GM03348 (cell line): ENCODE measurements at places on chromosomes 2 and 18.

DNA sequence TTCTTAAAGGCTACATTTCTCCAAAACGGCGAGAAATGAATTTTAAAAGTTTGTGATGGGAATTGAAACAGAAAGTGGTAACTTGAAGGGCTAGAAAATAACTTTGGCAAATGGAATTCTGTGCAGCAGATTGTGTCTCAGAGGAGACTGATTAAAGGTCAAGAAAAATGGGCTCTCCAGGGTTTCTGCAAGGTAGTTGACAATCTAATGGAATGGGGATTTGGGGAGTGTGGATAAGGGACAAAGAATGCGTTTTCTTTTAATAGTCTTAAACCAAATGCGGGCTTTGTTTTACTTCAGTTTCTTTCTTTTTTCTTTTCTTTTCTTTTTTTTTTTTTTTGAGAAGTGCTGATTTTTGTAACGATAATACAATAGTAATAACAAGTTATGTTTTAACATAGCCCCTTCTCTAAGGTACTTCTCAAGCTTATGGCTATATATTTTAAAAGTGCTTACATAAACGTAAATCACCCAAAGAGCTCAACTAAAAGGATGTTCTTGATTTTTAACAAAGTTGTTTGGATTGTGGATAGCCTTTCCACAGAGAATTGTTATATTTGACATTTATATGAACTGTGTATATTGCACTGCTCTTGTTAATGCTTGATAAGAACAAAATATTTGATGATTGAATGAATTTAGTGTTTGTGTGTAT is 36.6 kb downstream of the CAMKMT start:
- DNase-seq: peak; percentile 3

DNA sequence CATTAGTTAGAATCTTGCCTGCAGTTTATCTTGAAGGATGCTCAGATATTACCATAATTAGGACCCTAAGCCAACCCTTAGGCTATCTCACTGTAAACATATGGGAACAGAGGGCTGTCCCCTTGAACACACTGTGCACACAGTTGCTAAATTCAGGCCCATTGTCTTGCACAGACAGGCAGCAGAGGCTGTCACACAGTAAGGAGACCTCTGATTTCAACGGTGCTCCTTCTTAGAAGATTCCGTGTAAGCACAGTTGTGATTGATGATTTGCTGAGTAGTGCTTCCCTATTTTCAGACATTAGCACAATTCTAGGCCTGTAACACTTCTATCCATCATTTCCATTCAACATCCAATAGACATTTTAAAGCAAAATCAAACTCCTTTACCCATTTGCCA is 108.0 kb downstream of the RNF152 start:
- DNase-seq: no peak

DNA sequence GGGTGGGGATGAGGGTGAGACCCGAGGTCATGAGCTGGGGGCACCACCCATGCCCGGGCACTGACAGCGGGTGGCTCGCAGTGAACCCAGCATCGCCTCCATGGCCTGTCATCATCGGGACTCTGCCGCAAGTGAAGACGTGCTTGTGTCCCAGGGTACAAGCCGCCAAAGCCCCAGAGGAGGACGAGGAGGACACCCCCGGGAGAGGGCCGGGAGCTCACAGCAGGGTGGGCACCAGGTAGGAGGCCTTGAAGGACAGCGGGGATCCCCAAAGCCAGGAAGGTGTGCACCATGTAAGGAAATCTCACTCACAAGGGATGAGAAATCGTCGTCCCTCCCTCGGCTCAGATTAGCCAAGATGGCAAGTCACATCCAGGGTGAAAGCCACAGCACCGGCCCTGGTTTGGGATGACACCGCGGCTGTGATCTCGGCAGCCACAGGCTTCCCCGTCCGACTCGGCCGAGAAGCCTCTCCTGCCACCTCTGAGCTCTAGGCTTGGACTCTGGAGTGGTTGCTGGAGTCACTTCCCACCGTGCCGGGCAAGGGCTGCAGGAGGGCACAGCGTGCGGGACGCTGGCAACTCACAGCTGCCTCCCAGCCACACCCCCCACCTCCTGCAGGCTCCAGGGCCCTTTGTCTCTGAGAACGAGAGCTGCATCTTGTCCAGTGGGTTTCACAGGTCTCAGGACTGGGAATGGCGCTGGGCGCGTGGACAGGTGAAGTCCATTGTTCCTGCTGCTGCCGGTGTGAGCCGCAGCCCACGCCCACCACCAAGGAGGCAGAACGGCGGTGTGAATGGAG is 81.6 kb upstream of the CTDP1 start:
- DNase-seq: no peak

DNA sequence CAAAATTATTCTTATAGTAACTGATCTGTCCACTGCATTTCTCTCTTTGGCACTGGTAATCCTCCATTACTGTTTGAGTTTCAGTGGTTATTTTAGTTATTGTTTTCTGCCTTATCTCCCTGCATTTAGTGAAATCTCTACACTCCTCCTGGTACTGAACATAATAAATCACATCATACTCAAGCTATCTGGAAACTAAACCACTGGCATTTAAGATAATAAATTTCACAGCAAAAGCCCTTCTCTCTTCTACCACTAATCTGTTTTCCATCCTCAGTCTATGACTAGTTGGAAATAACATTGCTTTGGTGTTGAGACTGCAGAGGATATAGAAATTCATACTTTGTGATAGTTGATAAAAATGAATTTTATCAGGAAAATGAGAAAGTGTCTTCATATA is 399.3 kb upstream of the FSHR start:
- DNase-seq: no peak

DNA sequence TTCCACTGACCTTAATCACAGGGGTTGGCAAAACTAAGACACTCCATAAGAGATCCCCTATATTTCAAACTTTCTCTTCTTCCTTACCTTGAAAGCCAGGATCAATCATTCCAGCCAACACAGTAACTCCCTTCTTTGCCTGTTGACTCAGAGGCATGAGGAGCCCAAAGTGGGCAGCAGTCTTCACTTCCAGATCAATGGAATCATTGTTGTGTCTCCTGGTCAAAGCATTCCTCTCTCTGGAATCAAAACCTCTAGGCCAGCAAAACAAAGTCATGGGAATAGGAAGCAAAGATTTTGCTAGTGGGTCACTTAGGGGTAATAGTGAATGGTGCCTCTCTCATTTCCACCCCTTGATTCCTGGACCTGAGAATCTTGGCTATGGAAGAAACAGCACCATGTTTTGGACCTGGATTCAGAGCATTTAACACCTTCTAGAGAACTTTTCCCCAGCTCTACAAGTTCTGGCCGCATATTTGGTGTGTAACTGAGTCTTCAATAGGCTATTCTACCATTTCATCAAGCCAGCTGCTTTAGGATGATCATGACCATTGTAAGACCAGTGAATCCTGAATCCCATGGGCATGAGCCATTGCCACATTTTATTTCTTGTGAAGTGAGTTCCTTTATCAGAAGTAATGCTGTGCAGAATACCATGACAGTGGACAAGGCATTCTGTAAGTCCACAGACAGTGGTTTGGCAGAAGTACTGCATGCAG is 65.7 kb upstream of the SERPINE2 start:
- no peak for DNase-seq

DNA sequence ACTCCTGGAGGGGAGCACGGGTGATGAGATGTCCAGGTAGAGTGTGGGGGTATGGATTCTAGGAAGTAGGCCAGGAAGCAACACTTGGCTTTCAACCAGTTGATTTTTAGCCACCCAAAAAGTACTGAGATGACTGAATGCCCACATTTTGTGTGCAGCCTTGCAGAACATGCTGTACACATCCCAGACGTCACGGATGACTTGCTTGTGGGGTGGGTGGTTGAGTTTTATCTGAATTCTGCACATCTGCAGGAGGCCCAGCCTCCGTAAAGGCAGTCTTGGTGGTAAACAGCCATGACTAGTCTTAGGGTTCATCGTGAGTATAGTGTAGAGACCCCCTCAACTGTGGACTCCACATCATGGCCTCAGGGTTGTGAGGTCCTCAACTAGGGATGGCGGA is 53.3 kb upstream of the CCDC195 start:
- no peak for DNase-seq

DNA sequence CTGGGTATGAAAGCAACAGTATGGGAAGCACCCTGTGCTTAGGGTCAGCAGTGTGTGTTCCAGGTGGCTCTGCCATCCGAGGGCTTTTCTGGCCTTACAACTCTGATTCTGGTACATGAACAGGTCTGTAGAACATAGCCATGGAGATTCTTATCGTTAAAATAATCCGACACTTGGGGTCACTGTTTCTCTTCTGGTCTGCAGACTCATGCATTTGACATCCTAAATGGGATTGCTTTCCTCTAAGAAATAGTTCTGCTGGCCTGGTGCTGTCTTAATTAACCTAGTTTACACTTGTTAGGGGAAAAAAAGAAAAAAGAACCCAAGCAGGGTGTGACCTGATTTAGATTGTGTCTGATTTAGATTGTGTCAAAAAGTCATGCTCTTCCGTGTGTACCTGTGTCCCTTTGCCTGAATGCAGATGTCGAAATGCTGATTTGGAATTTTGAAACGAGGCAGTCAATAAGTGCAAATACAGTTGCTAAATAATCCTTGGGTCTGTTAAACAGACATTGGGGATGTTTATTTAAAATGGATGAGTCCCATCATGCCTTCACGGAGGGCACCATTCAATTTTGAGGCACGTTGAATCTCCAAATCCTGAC is 59.6 kb downstream of the TRPM8 start:
- DNase-seq: peak; percentile 73

- DNase-seq: no peak
Measured at GRCh38 chr2:128444121-128444771, 125.6 kb upstream of the HS6ST1 start.

GRCh38 chr2:119387381-119388129 is 20.8 kb downstream of the DBI start:
- peak; percentile 85 for DNase-seq

GRCh38 chr18:75105551-75106254 is 103.2 kb downstream of the PTGR3 start:
- no peak for DNase-seq

DNA sequence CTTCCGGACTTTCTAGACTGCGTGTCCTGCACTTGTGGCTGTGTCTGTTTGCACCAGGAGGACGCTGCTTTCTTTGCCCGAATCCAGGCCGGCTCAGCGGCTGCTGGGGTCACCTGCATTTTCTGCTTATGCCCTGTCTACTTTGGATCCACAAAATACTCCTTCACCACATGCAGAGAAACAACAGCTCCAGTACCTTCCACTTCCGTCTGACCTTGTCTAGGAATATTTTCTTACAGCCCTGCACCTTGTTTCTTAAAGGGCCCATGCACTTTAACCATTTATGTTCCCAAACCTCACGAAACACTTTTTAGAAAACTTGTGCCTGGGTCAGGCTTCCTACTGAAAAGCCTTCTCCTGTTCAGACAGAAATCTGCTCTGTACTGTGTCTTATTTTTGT is 129.4 kb upstream of the NCK2 start:
- DNase-seq: no peak

GRCh38 chr2:195488567-195488966 is 168.5 kb upstream of the SLC39A10 start:
- DNase-seq: peak; percentile 8

DNA sequence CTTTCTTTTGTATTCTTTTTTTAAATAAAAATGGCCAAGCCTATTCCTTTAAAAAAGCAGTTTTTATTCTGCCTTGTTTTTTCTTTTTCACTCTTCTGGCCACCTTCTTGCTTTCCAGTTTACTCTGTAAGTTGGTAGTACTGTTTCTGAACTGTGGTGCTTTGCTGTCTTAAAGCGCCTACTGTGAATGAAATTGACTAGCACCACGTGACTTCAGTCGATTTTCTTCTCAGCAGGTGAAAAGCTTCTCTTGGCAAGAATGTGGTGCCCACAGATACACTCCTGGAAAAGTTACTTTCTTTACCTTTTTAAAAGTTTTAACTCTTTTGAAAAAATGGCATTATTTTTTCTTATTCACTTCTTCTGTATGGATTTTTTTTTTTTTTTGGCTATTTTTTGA is 32.4 kb downstream of the DYNC1I2 start:
- DNase-seq: no peak

GRCh38 chr2:121707920-121708361 is 28.7 kb downstream of the NIFK start:
- no peak for DNase-seq

GRCh38 chr2:205780645-205781044 is 98.3 kb downstream of the NRP2 start:
- DNase-seq: no peak
